ENCODE measurements at places on chromosomes 2 and 18.

- DNase-seq: no peak
Observed at GRCh38 chr18:79546781-79547272, 132.8 kb upstream of the CTDP1 start.

DNA sequence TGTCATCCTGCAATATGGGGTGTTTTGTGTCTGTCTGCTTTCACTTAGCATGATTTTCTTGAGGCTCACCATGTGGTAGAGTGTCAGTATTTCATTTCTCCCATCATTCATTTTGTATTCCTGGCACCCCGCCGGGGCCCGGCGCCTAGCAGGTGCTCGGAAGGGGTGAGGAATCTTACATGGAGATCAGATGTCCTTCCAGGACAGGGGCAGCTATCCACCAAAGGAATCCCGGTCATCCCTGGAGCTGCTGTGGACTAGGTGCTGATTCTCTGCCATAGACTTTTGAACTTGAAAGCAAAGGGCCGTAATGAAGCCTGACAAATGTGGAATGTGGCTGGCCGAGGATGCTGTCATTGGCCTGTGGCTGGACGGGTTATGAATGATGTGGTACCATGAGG lies 2.4 kb downstream of the PRELID3A start:
- no peak for DNase-seq

- peak; percentile 56 for DNase-seq
Observed at GRCh38 chr2:197804758-197805714, 643 bp downstream of the PLCL1 start.

- DNase-seq: no peak
Observed at GRCh38 chr2:219616550-219616949, 10.9 kb upstream of the SLC4A3 start.

DNA sequence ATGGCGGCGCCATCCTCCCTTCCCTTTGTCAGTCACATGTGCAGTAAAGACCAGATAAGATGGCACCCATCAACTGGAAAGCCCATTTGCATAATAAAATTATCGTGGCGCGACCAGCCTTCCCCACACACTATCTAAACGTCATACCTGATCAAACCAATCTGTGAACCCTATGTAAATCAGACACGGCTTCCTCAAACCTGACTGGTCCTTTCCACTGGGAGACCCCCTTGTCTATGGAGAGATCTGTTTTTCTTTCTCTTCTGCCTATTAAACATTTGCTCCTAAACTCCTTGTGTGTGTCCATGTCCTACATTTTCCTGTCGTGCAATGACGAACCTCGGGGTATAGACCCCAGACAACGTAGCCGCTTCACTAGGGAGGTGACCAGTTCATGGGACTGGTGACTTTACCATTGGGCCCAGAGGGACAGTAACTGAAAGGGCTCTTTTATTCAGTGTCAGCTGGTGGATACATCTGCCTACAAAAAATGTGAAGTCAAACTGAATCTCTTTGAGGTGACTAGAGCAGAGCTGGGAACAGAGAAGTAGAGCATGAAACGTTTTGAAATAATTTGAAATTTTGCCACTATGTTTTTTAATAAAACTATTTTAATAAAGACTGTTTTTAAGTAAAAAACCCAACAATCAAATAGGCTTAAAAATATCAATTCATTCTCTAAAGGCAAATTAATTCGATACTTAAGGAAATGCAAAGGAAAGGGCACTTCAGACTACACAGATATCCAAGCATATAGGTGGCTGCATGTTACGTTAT lies 87.5 kb downstream of the SOCS6 start:
- no peak for DNase-seq

DNA sequence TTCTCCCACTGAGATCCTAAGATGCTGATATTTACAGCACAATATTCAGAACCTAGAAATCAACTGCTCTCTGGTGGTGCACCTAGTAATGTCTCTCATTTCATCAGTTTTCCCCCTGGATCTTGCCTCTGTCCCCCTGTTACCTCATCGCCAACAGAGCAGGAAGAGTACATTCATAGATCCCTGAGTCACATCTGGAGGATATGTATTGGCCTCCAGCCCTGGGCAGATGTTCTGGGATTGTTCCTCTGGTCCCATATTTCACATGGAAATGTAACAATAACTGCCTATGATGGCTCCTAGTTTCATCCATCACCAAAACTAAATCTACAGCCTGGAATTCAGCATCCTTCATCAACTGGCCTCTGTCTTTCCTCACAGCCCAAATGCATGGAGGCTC lies 278.8 kb upstream of the SLC14A2 start:
- no peak for DNase-seq

GRCh38 chr2:159658881-159659873 lies 42.8 kb upstream of the BAZ2B start:
- no peak for DNase-seq

DNA sequence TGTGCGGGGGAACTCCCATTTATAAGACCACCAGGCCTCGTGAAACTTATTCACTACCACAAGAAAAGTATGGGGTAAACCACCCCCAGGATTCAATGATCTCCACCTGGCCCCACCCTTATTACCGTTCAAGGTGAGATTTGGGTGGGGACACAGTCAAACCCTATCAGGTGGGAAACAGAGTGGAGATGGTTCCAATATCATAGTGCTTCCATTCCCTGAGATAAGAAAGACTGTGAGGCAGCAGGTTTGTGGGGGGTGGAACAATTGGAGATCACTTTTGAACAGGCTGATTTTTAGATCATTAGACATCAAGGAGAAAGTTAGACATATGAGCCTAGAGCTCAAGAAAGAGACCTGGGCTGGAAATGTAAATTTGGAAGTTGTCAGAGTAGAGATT lies 39.3 kb downstream of the GKN2 start:
- DNase-seq: no peak

DNA sequence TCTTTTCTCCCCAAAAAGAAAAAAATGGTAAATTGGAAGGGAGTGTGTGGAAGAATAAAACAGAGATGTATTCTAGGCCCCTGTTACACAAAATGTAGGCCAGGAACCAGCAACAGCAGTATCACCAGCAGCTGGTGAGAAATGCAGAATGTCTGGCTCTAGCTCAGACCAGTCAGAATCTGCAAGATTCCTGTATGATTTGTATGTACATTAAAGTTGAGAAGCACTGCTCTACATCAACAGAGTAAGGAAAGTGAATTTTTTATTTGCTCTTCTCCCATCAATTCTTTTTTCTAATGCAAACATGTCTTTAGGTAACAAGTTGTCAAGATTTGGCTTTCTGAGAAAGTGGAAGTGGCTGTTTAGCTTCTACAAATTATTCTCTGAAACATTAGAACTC lies 235.4 kb upstream of the FANCL start:
- DNase-seq: no peak

- no peak for DNase-seq
Observed at GRCh38 chr2:189798312-189799029, 14.2 kb downstream of the PMS1 start.

DNA sequence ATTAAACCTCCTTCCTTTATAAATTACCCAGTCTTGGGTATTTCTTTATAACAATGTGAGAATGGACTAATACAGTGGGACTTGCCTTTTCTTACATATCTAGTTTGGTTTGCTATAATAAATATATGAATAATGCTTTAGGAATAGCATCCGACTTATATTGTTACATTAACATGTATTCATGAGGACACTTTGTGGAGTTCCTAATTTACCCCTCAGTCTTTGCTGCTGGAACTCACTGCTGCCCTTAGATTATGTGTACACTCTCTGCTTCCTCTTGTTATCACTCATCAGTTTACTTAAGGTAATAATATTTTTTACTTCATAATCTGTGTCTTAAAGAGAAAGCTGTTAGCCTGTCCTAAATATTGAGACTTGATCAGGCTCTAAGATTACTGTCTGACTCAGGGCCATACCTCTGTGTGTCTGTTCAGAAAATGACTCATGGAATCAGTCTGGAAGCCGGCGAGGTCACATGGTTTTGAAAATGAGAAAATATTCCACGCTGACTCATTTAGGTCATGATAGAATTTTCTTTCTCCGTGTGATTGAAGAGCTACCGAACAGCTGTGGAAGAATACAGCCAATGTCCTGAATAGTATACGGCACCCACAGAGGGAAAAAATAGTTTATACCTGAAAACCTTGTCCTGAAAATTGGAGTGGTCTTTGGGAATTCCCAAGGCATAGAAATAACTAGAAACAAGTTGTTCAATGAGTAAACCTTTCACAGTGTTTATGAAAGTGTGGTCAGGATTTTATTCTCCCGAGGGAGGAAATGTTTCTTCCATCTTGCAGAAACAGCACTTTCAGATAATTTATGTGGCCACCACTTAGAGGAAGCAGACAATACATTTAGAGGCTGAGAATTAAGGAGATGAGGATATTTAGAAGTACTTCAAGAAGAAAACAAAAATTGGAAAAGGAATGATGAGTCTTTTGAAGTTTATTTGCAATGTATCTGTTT lies 156.4 kb downstream of the DSEL start:
- peak; percentile 17 for DNase-seq

GRCh38 chr2:237134321-237135230 lies 48.9 kb downstream of the COPS8 start:
- DNase-seq: no peak

DNA sequence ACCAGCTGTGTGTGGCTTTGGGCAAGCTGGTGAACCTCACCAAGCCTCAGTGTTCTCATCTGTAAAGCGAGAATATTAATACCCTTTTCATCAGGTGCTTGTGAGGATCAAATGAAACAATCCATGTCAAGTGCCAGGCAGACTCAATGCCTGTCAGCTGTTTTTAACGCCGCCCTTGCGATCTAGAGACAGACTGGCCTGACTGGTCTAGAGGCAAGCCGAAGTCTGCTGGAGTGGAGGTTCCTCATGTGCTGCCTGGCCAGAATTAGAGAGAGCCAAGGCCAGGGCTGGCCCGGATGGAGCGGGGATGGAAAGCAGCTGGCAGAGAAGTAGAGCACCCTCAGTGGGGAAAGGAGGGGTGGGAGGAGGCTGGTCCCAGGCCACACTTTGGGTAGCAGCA lies 74.5 kb upstream of the B3GNT7 start:
- no peak for DNase-seq

- DNase-seq: no peak
Observed at GRCh38 chr2:59969161-59969560, 584.3 kb downstream of the BCL11A start.

DNA sequence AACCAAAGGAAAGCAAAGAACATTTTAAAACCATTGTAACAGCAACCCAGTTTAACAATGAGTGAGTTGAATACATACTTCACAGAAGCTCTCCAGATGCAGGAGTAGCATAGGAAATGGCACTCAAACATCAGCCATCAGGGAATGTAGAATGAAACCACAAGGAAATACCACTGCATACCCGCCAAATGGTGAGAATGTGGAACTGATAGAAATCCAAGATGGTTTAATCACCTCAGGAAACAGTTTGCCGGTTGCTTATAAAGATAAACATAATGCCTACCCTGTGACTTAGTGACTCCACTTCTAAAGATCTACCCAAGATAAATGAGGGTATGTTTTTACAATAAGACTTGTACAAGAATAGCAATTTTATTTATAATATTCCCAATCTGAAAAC lies 132.0 kb downstream of the GALNT1 start:
- DNase-seq: no peak

- DNase-seq: no peak
Observed at GRCh38 chr18:60585670-60586069, 213.1 kb upstream of the MC4R start.

DNA sequence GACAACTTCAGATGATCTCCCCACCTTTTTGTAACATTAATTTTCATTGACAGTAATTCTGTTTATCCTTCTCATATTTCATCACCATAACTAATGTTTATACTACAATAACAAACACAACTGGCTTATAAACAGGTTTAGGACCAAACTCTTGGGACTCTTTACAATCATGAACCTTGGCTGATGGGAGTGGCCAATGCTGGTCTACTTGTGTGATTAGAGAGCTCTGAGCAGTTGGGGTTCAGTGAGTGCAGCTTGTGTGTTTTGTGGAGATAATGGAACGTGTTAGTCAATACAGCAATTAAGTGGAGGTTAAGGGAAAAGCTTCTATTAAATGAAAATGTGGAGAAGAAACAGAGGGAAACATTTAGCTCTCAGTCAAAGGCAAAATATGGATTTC lies 207.1 kb downstream of the SPAG16 start:
- DNase-seq: no peak

DNA sequence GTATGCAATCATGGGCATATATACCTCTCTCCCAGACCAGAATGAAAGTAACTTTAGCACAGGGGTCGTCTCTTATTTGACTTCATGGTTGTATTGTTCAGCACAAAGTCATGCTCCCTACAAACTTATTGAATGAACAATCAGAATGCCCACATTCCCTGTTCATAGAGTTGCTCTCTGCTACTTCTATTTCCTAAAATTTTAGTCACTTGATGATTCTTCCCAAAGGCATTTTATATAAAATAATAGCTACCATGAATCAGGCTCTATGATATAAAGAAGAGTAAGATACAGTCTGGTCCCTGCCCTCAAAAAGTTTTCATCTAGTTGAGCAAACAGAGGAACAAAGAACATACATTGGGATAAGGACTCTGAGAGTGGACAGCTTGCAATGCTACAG lies 162.2 kb downstream of the SLC39A10 start:
- DNase-seq: no peak

- no peak for DNase-seq
Observed at GRCh38 chr2:66531567-66531966, 96.6 kb downstream of the MEIS1 start.

DNA sequence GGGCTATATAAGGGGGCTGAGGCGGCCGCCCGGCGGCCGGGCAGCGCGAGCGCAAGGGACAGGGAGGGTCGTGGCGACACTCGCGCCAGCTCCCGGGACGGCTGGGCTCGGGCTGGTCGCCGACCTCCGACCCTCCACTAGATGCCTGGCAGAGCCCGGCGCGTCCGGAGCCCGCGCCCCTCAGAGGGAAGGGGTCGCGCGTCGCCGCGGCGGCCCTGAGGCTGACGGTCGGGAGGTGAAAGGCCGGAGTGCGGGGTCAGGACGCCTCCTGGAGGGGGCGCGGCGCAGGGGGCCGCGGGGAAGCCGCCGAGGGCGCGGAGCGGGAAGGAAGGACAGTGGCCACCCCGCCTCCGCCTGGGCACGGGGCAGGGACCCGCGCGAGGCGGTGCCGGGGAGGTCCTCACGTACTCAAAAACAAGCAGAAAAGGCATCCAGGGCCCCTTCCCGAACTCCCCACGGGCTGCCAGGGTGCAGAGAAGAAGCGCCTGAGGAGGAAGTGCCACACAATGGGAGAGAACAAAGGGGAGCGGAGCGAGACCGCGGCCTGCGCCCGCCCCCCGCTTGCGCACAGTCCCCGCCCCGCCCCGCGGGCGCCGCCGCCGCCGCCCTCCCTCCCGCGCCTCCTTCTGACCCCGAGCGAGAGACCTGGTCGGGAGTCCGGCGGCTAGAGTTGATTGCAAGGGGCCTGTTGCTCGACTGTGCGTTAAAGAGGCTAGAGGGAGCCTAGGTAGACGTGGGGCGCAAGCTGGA lies 776 bp upstream of the KLF7 start:
- peak; percentile 70 for DNase-seq

DNA sequence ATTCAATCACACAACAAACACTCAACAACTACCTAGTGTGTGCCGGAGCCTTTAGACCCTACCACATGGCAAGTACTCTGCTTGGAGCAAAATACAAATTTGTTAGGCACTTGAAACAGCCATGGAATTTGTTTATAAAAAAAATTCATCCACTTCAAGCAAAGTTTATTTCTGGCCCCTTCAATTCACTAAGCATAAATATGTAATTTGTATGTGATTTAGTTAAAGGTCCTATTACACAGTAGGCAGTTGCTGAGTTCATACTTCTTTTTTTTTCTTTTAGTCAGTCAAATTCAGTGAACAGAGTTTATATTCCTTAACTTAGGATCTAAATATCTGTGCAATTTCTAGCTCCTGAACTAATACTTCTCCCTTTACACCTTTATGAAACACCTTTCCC lies 22.5 kb downstream of the GCFC2 start:
- no peak for DNase-seq
